ENCODE measurements at places on chromosomes 3 and 15. TPM values are rescaled to one million over a fixed set of nuclear protein-coding genes. Genes with fewer than 3 reads are reported as not detected.

Gene NEIL1
- total RNA-seq, result 25.0 TPM

Gene CLEC3B
- total RNA-seq, result 64.5 TPM

Gene CPLX3
- total RNA-seq, result not detected

Gene USP13
- 19.8 TPM for total RNA-seq

Gene RHCG
- 11.7 TPM for total RNA-seq

Gene SPG21
- total RNA-seq, result 79.1 TPM

Gene ARGFX
- not detected for total RNA-seq

Gene PXK
- 26.1 TPM for total RNA-seq

Gene TNNC1
- total RNA-seq, result 97.2 TPM

Gene RUVBL1
- total RNA-seq, result 40.8 TPM

Gene PRR20G
- not detected for total RNA-seq

Gene MOBP
- total RNA-seq, result not detected

Gene DNAH12
- total RNA-seq, result 0.41 TPM

Gene GABRA5
- 0.06 TPM for total RNA-seq

Gene SCG5
- 7.6 TPM for total RNA-seq

Gene ZIC4
- total RNA-seq, result 0.47 TPM

Gene CADPS
- total RNA-seq, result 5.4 TPM

Gene KLHL40
- total RNA-seq, result 38.8 TPM

Gene SH3GL3
- total RNA-seq, result 4.3 TPM

Gene ST6GAL1
- 82.9 TPM for total RNA-seq

Gene SLC12A1
- 578 TPM for total RNA-seq

Gene C3orf62
- 5.2 TPM for total RNA-seq
